ENCODE measurements at places on chromosomes 3 and 15.
A peak's percentile ranks its signal among the peaks of the same experiment; 100 is the strongest.

GRCh38 chr3:148420242-148420641 lies 277.5 kb upstream of the AGTR1 start:
- no peak for DNase-seq

DNA sequence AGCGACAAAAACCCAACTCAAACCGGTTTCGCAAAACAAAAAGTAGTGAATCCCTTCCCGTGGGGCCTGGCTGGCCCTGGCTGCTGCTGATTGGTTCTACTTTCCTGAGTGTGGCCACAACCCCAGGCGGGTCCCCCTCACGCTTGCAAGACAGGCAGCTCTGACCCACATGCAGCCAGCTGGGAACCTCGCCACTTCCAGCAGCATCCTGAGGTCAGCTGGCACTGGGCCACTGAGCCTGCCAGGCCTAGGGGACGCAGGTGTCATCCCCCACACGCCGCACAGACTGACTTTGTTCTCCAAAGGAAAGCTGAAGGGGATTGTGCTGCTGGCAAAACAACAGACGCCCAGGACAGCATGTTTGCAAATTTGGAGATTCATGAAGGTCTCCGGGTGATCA lies 111.1 kb downstream of the TPRA1 start:
- DNase-seq: no peak

GRCh38 chr3:46068501-46068900 lies 41.2 kb upstream of the XCR1 start:
- DNase-seq: no peak

GRCh38 chr3:100024520-100025303 lies 89.6 kb downstream of the FILIP1L start:
- no peak for DNase-seq

GRCh38 chr15:91947293-91947679 lies 93.8 kb downstream of the SLCO3A1 start:
- no peak for DNase-seq

- DNase-seq: no peak
Measured at GRCh38 chr3:107028626-107029025, 348.6 kb upstream of the CCDC54 start.

DNA sequence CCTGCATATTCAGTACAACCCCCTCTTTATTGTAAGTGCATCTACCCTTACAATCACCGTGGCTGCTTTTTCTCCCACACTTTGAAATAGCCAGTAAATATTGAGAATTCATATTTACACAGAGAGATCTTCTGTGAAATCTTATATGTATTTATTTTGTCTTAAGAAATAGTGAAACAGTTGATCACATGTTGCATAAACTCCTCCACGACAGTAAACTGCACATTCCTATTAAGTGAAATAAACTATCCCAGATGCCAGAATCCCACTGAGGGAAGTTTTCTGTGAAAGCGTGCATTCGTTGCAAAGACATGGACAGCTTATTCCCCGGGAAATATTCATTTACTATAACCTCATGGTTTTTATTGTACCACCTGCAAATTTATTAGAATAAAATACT lies 796.0 kb downstream of the ROBO2 start:
- DNase-seq: no peak

DNA sequence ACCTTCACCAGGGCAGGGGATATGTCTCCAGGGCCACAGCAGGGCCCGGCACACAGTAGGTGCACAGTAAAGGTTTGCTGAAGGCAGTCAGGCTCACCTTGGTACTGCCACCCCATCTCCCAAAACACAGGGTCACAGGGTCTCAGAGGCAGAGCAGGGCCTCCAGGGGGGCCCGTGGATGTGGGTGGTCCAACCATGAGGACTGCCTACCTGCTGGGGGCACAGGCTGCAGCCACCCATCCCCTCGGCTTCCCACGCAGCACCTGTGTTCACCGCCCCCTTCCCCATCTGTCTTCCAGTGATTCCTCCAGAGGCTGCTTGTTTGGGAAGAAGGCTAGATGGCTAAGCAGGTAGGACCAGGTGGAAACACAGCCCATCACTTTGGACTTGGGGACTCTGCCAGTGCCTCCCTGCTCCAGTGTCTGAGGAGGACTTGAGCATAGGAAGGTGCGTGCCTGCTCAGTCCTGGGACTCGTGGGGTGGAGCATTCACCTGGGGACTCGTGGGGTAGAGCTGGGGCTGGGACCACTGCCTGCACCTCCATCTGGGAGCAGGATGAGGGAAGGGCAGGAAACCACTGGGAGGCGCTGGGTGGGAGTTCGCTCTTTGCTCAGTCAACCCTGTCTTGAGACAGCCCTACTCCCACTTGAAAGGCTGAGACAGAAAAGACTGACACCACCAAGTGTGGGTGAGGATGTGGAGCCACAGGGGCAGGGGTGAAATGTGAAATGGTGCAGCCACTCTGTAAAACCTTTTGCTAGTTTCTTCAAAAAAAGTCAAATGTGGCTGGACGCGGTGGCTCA lies 18.8 kb upstream of the PLXND1 start:
- DNase-seq: no peak

GRCh38 chr3:139546772-139547171 lies 7.2 kb upstream of the RBP1 start:
- no peak for DNase-seq

DNA sequence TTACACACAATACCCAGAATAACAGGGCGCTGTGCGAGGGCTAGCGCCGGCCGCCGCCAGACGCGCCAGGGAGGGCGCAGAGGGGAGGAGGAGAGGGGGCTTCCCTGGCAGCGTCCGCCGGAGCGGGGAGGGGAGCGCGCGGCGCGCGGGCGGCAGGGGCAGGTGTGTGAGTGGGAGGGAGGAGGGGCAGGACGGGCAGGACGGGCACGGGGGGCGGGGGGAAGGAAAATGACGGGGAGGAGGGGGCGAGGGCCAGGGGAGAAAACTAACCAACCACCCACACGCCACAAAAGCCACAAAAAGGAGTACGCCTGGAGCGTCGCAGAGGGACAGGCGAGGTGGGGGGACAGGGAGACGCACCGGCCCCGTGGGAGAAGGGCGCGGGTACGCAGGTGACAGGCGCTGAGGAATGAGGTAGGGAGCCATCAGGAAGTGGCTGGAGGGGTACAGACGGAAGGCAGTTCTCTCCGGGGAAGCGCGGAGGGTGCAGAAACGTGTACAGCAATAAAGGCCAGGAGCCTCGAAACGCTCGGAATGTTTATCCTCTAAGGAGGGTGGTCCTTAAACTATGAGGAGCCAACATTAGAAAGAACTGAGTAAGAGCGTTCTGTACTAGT lies 610 bp upstream of the SATB1 start:
- DNase-seq: peak; percentile 56

- no peak for DNase-seq
Measured at GRCh38 chr15:89038146-89038545, 50.1 kb upstream of the ABHD2 start.

DNA sequence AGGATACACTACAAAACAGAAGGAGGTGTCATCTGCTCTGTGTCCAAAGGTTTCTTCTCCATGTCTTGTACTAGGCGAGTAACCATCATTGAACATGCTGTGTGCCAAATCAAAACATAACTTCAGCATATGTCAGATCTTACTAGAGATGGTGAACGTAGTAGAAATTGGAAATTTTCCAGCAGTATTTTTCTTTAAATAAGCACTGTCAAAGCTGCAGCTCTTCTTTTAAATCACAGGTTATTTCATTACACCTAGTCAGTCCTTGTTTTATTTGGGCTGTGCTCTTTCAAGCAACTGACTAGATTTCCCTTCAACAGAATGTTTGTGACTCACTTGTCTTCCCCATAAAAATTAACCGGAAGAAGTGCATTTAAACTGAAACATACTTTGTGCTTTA lies 46.5 kb downstream of the MSL2 start:
- DNase-seq: no peak

GRCh38 chr15:86892774-86893449 lies 813.2 kb downstream of the AGBL1 start:
- no peak for DNase-seq

Data from NCI-H1436 (cell line).